Skin of body (tissue), 3 donors: ENCODE measurements at places on chromosomes 1 and 21. TPM values are rescaled to one million over a fixed set of nuclear protein-coding genes. Genes with fewer than 3 reads are reported as not detected.

DNA sequence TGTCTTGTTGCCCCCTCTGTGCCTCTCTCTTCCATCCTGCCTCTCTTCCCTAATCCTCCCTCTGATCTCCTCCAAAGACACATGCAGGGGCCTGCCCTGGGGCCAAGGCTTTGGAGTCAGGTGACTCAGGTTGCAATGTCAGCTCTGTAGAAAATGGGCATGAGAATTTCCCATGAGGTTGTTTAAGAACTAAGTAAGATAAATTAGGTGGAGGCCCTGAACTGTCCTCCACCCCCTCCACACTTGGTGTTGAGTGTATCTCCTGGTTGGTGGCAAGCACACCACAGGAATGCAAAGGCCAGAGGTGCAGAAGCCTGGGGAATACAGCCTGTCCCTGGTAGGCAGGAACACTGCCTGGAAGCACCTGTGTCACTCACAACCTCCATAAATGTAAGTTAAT is 63.9 kb upstream of the GRIK3 start:
- no peak for DNase-seq

LIN28A gene
- not detected for total RNA-seq

- DNase-seq: no peak
Observed at GRCh38 chr1:152110365-152110859, 4.8 kb downstream of the TCHH start.

KAZN gene
- 9.6 TPM for total RNA-seq

HUNK gene
- 5.5 TPM for total RNA-seq

DNA sequence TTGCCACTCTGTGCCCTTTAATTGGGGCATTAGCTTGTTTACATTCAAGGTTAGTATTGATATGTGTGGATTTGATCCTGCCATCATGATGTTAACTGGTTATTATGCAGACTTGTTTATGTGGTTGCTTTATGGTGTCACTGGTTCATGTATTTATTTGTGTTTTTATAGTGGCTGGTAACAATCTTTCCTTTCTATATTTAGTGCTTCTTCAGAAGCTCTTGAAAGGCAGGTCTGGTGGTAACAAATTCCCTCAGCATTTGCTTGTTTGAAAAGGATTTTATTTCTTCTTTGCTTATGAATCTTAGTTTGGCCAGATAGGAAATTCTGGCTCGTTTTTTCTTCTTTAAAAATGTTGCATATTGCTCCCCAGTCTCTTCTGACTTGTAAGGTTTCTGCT is 215.4 kb downstream of the ZC3H11B start:
- DNase-seq: no peak

DNA sequence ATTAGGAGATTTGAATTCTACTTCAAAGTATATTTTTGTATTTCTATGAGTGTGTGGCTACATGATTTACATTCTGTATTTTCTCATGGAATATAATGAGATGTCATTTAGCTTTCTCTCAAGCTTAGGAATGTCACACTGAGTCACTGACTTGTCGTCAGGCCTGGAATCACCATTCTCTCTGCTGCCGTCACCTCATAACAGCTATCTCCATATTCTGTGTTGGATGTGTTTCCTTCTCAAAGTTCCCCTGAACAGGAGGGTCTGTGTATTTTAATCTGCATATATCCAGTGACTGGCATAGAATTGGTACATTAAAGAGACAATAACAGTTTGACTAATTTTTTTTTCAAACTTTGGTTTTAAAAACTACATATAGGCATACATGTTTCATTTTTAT is 35.9 kb downstream of the LYPLAL1 start:
- DNase-seq: no peak

- no peak for DNase-seq
Observed at GRCh38 chr1:116404699-116405098, 31.7 kb downstream of the ATP1A1 start.

DNA sequence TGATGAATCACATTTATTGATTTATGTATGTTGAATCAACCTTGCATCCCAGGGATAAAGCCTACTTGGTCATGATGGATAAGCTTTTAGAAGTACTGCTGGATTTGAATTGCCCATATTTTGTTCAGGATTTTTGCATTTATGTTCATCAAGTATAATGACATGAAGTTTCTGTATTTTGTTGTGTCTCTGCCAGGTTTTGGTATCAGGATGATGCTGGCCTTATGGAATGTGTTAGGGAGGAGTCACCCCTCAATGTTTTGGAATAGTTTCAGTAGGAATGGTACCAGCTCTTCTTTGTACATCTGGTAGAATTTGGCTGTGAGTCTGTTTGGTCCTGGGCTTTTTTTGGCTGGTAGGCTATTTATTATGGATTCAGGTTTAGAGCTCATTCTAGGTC is 1643.1 kb upstream of the B3GALT2 start:
- no peak for DNase-seq

DNA sequence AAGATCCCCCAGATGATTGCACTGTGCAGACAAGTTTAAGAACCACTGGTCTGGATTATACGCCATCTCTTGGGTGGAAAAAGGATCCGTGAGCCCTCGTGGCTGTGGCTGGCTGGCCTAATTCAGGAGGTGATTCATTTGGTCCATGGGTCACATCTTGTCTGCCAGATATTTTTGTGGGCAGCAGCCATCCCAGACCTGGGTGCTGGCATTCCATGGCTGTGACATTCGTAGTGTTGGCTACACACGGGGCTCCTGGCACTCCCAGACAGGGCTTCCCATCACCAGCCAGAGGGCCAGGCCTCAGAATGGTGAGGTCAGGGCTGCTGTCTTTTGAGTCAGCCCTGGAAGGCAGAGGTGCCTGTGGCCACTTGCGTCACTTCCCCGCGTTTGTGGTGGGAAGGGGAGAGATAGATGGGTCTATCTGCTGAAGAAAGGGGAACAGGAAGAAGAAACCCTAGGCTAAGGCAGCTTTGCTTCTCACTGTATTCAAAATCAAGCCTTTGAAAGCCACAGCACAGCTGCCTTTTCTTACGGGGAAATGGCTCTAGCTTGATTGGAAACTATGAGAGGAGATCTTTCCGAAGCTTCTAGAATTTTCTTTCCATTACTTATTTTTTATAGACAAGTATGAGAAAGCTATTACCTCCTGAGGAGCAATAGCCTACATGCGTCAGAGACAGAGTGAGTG is 32.4 kb downstream of the EIF2D start:
- DNase-seq: no peak

TRNP1 gene
- 4.0 TPM for total RNA-seq

DNA sequence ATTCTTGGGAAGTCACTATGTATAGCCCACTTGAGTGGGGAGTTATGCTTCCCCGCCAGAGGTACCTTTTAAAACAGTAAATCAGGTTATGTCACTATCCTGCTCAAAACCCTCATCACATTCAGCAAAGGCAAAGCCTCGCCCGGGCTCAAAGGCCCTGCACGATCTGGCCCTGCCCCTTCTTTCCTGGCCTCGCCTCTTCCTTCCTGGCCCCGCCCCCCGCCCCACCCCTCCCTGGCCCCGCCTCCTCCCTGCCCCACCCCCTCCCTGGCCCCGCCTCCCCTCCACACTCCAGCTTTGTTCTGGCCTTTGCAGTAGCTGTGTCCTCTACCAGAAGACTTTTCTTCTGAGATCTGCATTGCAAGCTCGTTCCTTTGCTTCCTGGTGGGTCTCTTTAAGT is 6.6 kb downstream of the LDLRAD2 start:
- no peak for DNase-seq

DNA sequence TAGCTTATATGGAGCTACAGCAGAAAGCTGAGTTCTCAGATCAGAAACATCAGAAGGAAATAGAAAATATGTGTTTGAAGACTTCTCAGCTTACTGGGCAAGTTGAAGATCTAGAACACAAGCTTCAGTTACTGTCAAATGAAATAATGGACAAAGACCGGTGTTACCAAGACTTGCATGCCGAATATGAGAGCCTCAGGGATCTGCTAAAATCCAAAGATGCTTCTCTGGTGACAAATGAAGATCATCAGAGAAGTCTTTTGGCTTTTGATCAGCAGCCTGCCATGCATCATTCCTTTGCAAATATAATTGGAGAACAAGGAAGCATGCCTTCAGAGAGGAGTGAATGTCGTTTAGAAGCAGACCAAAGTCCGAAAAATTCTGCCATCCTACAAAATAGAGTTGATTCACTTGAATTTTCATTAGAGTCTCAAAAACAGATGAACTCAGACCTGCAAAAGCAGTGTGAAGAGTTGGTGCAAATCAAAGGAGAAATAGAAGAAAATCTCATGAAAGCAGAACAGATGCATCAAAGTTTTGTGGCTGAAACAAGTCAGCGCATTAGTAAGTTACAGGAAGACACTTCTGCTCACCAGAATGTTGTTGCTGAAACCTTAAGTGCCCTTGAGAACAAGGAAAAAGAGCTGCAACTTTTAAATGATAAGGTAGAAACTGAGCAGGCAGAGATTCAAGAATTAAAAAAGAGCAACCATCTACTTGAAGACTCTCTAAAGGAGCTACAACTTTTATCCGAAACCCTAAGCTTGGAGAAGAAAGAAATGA is 37.6 kb downstream of the CENPF start:
- no peak for DNase-seq

DNA sequence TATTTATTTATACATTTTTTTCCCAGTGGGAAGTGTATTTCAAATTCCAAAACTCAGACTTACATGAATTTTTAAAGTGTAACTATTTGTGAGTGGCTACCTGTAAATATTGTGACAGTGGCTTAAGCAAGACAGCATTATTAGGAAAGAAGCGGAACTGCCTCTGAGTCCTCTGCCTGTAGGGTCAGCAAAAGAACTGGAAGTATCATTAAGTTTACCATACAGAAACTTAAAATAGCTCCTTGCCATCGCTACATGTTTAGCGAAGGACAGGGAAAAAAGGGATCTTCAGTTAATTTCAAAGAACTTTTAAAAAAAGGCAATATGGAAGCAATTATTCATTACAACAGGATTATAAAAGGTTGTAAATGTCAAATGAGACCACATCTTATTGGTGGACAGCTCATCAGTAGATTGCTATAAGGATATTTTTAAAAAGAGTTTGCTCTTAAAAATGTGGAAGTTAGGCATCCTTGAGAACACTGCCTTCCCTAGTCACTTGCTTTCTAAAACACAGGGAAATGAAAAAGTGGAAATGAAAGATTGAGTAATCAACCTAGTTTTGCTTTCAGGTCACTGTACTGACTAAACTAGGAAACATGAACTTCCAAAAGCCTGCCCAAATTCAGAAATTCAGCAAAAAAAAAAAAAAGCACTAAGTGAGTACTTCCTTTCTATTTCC is 39.2 kb downstream of the NSL1 start:
- DNase-seq: no peak

SPRR2F gene
- total RNA-seq: not detected

TRIM67 gene
- 0.10 TPM for total RNA-seq

GRCh38 chr1:157993147-157993917 is at the start of gene KIRREL1:
KIRREL1 (plus strand) TSS chr1:157993645; CDS start chr1:157993677, 32 bp downstream.
- DNase-seq: peak; percentile 76

MROH9 gene
- total RNA-seq: 0.10 TPM

BATF3 gene
- total RNA-seq: 1.6 TPM

DNA sequence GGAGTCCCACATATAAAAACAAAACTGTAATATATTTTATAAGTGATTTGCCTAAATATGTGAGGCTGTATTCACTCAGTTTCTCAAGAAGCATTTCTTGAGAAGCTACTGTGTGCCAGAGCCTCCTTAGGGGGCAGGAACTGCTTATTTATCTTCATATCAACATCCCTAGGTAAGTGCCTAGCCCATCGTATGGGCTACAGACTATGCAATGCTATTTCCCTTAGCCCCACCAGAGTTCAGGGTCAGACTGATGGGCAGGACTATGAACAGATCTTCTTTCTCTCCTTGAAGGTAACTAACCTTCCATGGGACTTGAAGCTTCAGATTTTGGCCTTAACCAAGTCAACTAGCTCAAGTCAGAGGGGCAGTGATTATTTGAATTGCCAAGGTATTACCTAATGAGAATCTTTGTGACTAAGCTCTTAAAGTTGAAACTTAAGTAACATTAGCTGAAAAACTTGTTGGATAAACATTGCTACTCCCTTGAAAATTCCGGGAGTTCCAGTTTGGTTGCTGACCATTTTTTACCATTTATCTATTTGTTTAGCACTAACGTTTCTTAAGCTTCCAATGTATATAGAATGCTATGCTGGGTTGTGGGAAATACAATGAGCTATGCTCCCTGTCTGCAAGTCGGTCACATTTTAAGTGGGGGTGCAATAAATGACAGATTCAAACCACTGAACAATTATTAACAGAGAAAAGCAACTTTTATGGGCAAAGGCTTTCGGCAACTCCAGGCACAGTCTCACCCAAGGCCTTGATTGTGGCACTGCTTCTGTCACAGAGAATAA is 85.2 kb downstream of the GPR88 start:
- DNase-seq: no peak

DNA sequence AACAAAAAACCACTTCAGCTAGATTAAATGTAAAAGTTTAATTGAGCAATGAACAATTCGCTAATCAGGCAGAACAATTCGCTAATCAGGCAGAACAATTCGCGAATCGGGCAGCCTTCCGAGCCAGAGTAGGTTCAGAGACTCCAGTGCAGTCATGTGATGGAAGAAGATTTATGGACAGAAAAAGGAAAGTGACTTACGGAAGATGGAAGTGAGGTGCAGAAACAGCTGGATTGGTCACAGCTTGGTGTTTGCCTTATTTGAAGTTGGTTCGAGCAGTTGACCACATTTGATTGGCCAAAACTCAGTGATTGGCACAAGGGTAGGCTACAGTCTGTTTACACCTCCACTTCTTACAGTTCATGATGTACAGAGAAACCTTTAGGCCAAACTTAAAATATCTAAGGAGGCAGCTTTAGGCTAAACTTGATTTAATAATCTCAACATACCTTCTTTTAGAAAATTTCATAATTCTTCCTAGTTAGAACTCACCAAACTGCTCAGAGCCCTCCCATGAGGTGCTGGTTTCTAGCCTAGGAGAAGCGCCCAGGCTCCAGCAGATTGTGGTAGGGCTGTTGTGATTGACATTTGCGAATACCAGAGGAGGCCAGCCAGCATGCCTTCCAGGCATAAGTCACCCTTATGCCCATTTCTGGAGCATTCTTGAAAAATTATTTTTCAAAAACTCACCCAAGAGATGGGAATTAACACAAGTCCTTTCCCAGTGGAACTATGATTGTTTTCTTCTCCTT is 22.8 kb upstream of the KCNC4 start:
- DNase-seq: no peak

- no peak for DNase-seq
Observed at GRCh38 chr1:220184506-220184905, 87.7 kb downstream of the RAB3GAP2 start.
